ENCODE measurements at places on chromosomes 6 and 20.
A peak's percentile ranks its signal among the peaks of the same experiment; 100 is the strongest.

- no peak for DNase-seq
Measured at GRCh38 chr20:42576167-42576566, 613.5 kb downstream of the PTPRT start.

GRCh38 chr6:149440735-149441671 is 40.9 kb downstream of the SUMO4 start:
- no peak for DNase-seq

- no peak for DNase-seq
Measured at GRCh38 chr20:43022568-43022967, 167.1 kb downstream of the PTPRT start.

DNA sequence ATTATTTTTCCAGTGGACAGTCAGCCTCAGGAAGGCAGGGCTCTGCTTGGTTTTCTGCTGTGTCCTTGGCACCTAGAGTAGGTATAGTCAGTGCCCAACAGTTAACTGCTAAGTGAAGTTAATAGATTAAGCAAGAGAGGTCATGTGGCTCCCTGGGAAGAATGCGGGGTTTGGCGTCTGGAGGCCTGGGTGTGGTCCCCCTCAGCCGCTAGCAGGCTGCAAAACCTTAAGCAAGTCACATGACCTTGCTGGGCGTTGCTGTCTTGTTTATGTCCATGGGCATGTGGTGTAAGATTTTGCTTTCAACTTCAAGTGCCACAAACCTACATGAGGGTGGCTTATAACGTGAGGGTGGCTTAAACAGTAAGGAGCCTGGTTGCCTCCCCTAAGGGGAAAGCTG is 75.5 kb upstream of the SCP2D1 start:
- peak; percentile 35 for DNase-seq

DNA sequence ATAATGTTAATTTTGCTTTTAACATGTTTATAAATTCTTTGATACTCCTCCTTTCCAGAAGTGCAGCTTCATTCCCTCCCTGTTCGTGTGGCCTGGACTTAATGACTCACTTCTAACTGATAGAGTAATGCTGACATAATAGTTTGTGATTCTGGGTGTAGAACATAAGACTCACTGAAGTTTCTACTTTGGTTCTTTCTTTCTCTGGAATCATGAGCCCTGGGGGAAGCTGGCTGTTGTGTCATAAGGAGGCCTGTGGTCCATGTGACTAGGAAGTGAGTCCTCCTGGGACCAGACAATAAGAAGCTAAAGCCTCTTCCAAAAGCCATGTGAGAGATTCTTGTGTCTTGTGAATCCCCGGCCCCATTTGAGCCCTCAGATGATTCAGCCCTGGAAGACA is 30.5 kb upstream of the HLA-G start:
- no peak for DNase-seq

DNA sequence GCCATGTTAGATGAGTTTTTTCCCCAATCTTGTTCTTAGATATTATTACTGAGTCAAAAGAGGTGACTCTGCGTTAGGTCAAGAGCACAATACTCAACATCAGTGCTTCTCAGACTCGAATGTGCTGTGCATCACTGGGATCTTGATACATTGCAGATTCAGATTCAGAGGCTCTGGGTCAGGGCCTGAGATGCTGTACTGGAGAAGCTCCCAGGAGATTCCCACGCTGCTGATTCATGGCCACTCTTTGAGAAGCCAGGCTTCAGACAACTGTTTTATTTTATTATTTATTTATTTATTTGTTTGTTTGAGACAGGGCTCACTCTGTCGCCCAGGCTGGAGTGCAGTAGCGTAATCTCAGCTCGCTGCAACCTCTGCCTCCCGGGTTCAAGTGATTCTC is 41.4 kb upstream of the ARID1B start:
- DNase-seq: no peak

GRCh38 chr20:55090286-55090685 is 614.9 kb downstream of the DOK5 start:
- DNase-seq: no peak

DNA sequence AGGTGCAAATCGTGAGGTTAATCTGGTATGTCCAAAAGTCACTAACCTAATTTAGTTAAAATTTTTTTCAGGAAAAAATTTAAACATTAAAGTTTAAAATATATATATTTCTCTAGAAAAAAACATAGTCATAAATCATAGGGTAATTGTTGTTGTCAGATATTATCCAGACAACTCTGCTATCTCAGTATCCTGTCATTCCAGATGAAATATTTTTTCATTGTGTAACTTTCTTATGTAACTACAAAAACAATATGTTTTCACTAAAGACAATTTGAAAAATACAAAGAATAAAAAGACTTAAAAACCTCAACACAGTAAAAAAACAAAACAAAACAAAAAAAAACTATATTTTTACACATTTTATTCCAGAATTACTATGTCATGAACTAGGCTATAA is 57.6 kb downstream of the TENT5A start:
- no peak for DNase-seq

- DNase-seq: no peak
Measured at GRCh38 chr20:38110525-38111178, 54.4 kb downstream of the TGM2 start.

DNA sequence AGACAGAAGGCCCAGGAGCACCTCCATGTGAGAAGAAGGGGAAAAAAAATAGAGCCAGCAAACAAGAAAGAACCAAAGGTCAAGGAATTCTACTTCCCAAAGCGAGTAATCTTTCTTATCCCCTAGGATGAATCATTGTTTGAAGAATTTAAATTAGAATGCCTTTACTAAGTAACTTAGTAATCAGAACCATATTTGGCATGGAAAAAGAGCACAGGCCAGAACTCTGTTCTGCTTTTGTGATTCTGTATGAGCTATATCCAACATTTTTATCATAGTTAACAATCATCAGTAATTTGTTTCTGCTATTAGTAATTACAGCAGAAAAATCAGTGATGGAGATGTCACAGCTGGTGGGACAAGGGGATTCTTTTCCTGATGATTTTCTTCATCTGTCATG is 228.8 kb upstream of the FAM83B start:
- DNase-seq: no peak

- no peak for DNase-seq
Measured at GRCh38 chr6:12952318-12952717, 235.8 kb downstream of the PHACTR1 start.

DNA sequence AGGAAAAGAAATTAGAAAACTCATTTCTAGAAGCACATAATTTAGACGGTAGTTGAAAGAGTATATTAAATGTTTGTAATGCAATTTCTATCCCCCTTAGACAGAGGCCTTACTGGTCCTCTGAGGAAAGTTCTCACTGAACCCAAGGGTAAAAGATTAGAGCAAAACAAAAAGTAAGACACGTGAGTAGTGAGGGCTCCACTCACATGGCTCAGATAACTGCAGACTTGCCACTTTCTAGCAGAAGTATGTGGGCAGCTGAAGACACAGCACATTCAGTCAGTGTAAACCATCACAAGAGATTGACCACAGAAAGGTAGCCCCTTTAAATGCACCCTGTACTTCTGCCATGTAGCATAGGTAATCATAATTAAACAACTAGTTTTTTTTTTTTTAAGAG is 193.8 kb downstream of the BTBD9 start:
- no peak for DNase-seq

DNA sequence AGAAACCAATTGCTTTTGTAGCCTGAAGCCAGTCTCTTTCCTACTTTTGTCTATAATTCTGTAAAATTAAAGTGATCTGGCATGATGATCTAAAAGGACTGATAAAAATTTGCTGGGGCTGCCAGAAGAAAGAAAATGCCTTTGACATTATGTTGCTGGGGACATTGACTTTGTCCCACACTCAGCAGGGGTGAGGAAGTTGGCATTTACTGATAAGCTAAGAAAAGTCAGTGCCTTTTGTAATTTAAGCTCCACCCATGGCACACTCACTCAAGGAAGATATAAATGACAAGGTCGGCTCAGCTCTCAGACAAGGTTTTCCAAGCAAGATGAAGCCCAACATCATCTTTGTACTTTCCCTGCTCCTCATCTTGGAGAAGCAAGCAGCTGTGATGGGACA is at the start of gene SEMG1:
SEMG1 (plus strand) TSS at position 309 of the 400 bp plus-strand sequence; CDS start at position 330, 21 bp downstream.
- no peak for DNase-seq

- no peak for DNase-seq
Measured at GRCh38 chr6:82396964-82397751, 33.5 kb downstream of the TPBG start.

DNA sequence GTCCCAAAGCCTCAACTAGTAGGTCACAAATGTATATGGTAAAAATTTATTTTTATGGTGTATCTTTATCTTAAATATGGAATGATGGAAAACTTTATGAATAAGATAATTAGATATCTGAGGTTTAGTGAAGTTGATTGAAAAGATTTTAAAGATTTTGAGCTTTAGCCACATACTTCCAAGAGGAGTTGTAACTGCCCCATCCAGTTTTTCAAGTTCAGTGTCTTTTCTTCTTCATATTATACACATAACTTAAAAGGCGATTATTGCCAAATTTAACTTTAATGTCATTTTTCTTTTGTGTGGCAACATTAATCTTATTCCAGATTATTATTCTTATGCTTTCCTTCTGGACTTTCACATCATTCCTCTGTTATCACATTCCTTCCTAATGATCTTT is 266.4 kb downstream of the TINAG start:
- DNase-seq: no peak

GRCh38 chr6:44533421-44533820 is 145.9 kb downstream of the CDC5L start:
- no peak for DNase-seq

GRCh38 chr20:46073443-46073842 is 16.3 kb downstream of the NCOA5 start:
- no peak for DNase-seq

- DNase-seq: no peak
Measured at GRCh38 chr6:75551367-75551952, 50.2 kb upstream of the SENP6 start.

DNA sequence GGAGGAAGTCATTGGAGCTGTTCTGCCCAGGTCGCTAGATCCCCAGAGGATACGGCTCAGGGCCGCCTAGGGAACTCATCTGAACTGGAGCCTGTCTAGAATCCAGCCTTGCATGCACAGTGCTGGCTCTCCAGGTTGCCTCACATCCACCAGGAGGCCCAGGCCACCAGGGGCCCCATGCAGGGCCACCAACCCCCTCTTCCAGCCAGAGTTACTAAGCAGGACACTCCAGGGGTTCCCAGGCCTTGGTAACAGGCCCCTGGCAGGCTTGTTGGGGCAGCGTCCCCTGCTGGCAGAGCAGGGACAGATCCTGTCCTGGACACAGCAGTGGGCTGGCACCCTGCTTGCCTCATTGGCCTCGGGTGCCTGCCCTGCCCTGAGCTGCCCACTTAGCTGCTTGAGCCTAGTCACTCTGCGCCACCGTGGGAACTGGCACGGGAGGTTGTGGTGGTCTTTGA is 35.3 kb downstream of the EFCAB8 start:
- DNase-seq: peak; percentile 69

DNA sequence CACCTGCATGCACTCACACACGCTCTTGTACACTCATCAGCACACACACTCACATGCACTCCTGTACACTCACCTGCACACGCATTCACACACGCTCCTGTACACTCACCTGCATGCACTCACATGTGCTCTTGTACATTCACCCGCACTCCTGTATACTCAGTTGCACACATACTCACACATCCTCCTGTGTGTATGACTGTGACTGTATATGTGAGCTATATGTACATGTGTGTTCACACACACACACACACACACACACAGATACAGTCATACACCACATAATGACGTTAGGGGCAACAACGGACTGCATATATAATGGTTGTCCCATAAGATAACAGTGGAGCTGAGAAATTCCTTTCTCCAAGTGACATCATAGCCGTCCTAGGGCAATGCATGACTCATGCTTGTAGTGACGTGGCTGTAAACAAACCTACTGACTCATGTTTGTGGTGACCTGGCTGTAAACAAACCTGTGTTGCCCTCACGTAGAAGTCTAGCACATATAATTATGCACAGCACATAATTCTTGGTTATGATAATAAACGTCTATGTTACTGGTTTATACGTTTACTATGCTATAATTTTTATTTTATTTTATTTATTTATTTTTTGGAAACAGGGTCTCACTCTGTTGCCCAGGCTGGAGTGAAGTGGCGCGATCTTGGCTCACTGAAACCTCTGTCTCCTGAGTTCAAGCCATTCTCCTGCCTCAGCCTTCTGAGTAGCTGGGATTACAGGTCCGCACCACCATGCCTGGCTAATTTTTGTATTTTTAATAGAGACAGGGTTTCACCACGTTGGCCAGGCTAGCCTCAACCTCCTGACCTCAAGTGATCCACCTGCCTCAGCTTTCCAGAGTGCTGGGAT is 22.8 kb upstream of the TAF4 start:
- peak; percentile 39 for DNase-seq

DNA sequence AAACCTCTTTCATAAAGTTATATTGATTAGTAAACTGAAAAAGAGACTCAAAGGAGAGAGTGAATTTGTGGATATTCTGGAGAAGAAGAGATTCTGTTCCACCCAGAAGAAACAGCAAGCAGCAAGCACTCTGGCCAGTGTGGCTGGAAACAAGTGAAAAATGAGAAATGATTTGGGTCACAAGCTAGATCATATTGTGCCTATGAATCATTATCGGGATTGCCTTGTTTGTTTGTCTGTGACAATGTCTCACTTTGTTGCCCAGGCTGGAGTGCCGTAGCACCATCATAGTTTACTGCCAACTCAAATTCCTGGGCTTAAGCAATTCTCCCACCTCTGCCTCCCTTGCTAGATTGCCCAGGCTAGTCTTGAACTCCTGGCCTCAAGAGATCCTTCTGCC is 106.5 kb upstream of the LOC128125822 start:
- no peak for DNase-seq

DNA sequence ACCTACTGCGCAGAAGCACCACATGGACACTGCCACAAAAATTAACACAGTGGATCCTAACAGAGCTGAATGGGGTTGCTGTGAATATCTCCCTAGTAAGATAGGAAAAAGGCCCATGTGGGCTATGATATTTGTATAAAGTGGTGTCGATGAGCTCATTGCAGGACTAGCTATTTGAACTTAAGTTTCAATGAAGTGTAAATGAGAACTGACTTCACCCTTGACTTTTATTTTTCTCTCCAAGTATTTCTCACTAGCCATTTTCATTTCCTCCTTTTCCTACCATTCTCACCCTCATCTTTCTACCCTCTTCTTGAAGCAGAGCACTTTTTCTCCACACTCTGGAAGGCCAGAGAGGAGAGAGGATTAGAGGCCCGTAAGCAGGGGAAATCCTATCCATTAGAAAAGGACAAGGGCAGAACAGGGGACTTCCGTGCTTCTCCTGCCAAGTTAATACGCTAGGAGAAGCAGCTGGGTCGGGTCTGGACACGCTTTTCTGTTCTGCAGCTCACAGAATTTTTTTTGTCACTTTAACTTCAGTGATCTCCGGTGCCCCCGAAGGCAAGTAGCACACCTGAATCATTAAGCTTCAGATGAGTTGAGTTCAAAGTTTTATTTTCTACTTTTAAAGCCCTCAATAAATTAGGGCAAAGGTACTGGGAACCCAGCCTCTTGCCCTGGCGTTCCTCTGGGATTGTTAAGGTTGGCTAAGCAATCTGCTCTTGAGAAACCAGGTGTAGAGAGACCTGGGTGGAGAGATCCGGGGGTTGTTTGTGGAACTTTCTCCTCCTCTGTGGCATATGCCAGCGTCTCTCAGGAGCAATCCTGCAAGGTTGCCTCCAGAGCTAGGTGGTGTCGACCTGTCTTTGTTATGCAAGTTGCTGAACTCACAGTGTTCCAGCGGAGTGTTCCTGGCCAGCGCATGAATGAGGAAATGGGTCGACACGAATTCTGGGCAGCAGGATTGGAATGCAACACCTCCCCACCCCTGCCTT is 56.2 kb upstream of the ARID1B start:
- DNase-seq: peak; percentile 79

- DNase-seq: no peak
Measured at GRCh38 chr20:45067558-45067957, 33.4 kb downstream of the KCNS1 start.

Measured in ELF-1 (cell line).